B cell (primary cell): ENCODE measurements at places on chromosomes 4 and X. TPM values are rescaled to one million over a fixed set of nuclear protein-coding genes. Genes with fewer than 3 reads are reported as not detected.

- no peaks in the 10 kb centered on the region for H3K27me3 ChIP-seq
- H3K27ac ChIP-seq = no peak overlapping the region
- H3K4me1 ChIP-seq = no peaks in the 10 kb centered on the region
- H3K4me3 ChIP-seq = no peak overlapping the region
- no peaks in the 10 kb centered on the region for H3K36me3 ChIP-seq
Observed at GRCh38 chr4:77209936-77210335, 52.9 kb downstream of the CCNG2 start.

- DNase-seq = no peak
- H3K27ac ChIP-seq = peak overlapping the region; percentile 96
- peaks cover 18% of the 10 kb centered on the region for H3K36me3 ChIP-seq
- peak overlapping the region; percentile 99 for H3K4me3 ChIP-seq
- peaks cover 17% of the 10 kb centered on the region for H3K4me1 ChIP-seq
Observed at GRCh38 chr4:6641971-6642320, 1.5 kb downstream of the MRFAP1 start.

- no peaks in the 10 kb centered on the region for H3K4me1 ChIP-seq
- no peaks in the 10 kb centered on the region for H3K36me3 ChIP-seq
- no peak overlapping the region for H3K27ac ChIP-seq
- no peak overlapping the region for H3K4me3 ChIP-seq
Observed at GRCh38 chr4:106369456-106370060, 980 bp upstream of the GIMD1 start.

DNA sequence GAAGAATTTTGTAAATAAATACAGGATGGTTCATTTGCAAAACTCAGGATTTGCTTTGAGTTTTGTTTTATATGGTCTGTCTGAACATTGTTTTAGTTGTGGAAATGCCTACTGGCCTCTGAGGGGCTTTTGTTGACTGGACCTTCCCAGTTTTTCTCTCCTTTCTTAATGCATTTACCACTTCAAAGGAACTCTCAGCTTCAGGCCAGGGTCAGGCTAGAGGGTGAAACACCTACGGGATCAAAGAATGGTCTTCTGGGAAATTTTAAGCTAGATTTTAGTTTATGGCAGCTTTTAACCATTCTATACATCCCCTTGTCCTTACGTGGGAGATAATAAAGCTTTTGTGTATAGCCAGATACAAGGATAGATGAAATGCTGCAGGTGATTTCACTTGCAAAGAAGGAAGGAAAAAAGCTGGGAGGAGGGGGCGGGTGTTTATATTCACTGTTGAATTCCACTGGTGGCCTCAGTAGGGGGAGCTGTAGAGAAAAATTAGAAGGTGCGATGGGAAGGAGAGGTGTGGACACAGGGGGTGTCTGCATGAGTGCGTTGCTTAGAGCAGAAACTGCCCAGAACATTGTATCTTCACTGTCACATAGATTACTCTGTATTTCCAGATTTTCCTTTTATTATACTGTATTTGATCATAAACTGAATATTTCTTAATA, 151.8 kb downstream of the TSPAN5 start:
- no peak overlapping the region for H3K27ac ChIP-seq
- no peaks in the 10 kb centered on the region for H3K36me3 ChIP-seq
- no peaks in the 10 kb centered on the region for H3K27me3 ChIP-seq
- no peak overlapping the region for H3K4me3 ChIP-seq
- H3K4me1 ChIP-seq = no peaks in the 10 kb centered on the region
- DNase-seq = no peak

- no peaks in the 10 kb centered on the region for H3K27me3 ChIP-seq
- H3K27ac ChIP-seq = no peak overlapping the region
- no peak overlapping the region for H3K4me3 ChIP-seq
- no peak for DNase-seq
- H3K36me3 ChIP-seq = no peaks in the 10 kb centered on the region
Observed at GRCh38 chr4:141140391-141141200, 7.3 kb upstream of the RNF150 start.

GRCh38 chrX:118965395-118965794, 9.0 kb upstream of the LONRF3 start:
- H3K36me3 ChIP-seq = no peaks in the 10 kb centered on the region
- H3K27ac ChIP-seq = no peak overlapping the region

DNA sequence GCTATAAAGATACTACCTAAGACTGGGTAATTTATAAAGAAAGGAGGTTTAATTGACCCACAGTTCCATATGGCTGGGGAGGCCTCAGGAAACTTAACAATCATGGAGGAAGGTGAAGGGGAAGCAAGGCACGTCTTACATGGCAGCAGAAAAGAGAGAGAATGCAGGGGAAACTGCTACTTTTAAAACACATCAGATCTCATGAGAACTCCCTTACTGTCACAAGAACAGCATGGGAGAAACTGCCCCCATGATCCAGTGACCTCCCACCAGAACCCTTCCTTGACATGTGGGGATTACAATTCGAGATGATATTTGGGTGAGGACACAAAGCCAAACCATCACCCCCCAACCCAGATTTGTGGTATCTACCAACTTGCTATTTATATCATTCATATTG, 13.9 kb downstream of the TEX13C start:
- H3K36me3 ChIP-seq = no peaks in the 10 kb centered on the region
- no peak overlapping the region for H3K4me3 ChIP-seq
- no peaks in the 10 kb centered on the region for H3K27me3 ChIP-seq
- no peak overlapping the region for H3K27ac ChIP-seq

- H3K36me3 ChIP-seq = no peaks in the 10 kb centered on the region
- H3K27me3 ChIP-seq = no peaks in the 10 kb centered on the region
Observed at GRCh38 chrX:134684956-134685355, 26.7 kb upstream of the PLAC1 start.

- no peaks in the 10 kb centered on the region for H3K27me3 ChIP-seq
- H3K36me3 ChIP-seq = no peaks in the 10 kb centered on the region
- H3K27ac ChIP-seq = no peak overlapping the region
Observed at GRCh38 chrX:39205467-39205866, 404.2 kb downstream of the MID1IP1 start.

GRCh38 chr4:8110071-8110986, 48.3 kb downstream of the ABLIM2 start:
- H3K27ac ChIP-seq = no peak overlapping the region
- DNase-seq = peak; percentile 10
- no peak overlapping the region for H3K4me3 ChIP-seq
- no peaks in the 10 kb centered on the region for H3K4me1 ChIP-seq
- H3K27me3 ChIP-seq = no peaks in the 10 kb centered on the region

GRCh38 chrX:37662181-37662580, 23.4 kb upstream of the XK start:
- H3K27ac ChIP-seq = no peak overlapping the region
- no peaks in the 10 kb centered on the region for H3K27me3 ChIP-seq
- H3K4me1 ChIP-seq = no peaks in the 10 kb centered on the region
- no peak for DNase-seq
- H3K4me3 ChIP-seq = no peak overlapping the region
- no peaks in the 10 kb centered on the region for H3K36me3 ChIP-seq

- H3K27me3 ChIP-seq = no peaks in the 10 kb centered on the region
- H3K36me3 ChIP-seq = peaks cover 3% of the 10 kb centered on the region
- DNase-seq = peak; percentile 96
- peaks cover 55% of the 10 kb centered on the region for H3K4me1 ChIP-seq
Observed at GRCh38 chr4:1248245-1249147, at the start of gene CTBP1. CTBP1 (minus strand) TSS chr4:1249130; CDS start chr4:1241331, 7,799 bp downstream.

DNA sequence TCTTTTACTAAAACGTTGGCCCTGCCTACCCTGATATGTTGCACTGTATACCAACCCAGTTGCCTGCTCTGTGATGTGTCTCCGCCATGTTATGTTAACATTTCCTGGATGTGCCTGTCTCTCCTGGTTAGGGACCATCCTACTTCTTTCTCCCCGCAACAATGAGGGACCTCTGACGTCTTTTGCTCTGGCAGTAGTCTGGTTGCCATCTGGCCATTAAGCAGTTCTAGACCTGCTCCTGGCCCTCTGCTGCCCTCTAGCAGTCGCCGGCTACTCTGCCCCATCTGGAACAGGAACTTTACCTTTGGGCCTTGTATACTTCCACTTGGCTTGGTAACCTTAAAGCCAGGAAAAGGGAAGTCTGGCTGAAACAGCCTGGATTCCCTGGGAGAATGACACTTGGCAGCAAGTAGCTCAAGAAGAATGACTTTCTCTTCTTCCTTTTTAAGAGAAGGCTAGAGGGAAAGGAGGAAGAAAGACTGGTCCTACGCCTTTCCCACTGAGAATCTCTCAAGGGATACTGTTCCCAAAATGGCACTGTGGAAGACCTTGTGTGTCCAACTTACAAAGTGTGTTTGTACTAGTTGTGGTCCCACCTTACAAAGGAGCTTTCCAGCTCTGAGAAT, 63.5 kb downstream of the GPC3 start:
- H3K36me3 ChIP-seq = no peaks in the 10 kb centered on the region
- H3K27me3 ChIP-seq = no peaks in the 10 kb centered on the region
- peaks cover 9% of the 10 kb centered on the region for H3K4me1 ChIP-seq
- H3K4me3 ChIP-seq = no peak overlapping the region
- DNase-seq = peak; percentile 17

DNA sequence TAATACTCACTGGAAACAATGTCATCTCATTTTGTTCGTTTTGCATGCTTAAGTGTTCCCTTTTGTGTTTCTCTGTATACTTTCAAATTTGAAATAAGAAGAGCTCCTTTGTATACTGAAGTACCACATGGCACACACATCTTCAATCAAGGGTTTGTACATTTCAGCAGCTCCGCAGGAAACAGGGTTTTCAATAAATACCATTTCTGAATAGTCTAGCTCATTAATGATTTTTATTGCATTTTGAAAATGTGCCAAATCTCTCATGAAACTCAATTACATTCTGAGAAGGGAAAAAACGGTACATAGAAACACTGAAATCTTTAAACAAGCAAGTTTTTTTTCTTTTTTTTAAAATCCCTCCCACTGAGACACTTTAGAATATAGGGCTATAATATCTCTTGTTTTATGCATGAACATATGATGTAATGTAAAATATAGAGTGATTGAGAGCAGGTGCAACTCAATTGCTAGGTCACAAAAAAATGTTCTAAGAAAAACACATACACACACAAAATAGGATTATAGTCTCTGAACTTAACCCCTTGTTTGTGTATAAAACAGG, 914.2 kb upstream of the PCDH7 start:
- DNase-seq = no peak
- H3K36me3 ChIP-seq = no peaks in the 10 kb centered on the region
- no peaks in the 10 kb centered on the region for H3K4me1 ChIP-seq
- H3K27ac ChIP-seq = no peak overlapping the region
- no peaks in the 10 kb centered on the region for H3K27me3 ChIP-seq

DNA sequence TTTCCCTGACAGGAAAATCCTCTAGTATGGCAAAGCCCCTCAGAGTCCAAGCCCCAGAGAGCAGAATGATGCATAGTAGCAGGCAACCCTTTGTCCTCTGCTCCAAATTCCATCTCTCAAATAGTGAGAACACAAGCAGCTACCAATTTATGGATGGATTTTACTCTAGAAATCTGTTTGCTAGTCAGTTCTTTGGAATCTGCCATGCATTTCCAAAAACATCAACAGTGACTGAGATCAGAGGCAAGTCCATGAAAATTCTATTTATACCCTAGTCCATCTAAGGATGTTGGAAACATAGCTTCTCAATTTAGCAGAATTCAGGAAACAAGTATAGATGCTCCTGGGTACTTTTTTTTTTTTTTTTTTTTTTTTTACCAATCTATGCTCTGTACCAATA, 10.0 kb upstream of the CC2D2A start:
- H3K27me3 ChIP-seq = no peaks in the 10 kb centered on the region
- no peak for DNase-seq
- no peaks in the 10 kb centered on the region for H3K36me3 ChIP-seq
- H3K4me1 ChIP-seq = peaks cover 14% of the 10 kb centered on the region
- no peak overlapping the region for H3K4me3 ChIP-seq
- no peak overlapping the region for H3K27ac ChIP-seq

DNA sequence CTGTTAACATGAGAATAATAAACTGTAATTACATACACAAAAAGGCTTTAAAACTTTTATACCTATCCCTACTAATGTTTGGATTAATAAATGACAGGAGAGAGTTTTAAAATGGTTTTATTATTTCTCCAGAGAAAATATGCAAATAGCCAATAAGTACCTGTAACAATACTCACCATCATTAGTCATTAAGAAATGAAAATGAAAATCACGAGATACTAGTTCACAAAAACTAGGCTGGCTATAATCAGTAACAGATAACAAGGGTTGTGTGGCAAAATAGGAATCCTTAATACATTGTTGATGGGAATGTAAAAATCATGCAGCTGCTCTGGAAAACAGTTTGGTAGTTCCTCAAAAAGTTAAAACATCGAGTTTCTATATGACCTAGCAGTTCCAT, 25.2 kb upstream of the AP1AR start:
- H3K36me3 ChIP-seq = no peaks in the 10 kb centered on the region
- DNase-seq = no peak
- H3K4me1 ChIP-seq = no peaks in the 10 kb centered on the region

- no peaks in the 10 kb centered on the region for H3K36me3 ChIP-seq
- H3K27ac ChIP-seq = no peak overlapping the region
- DNase-seq = no peak
- no peaks in the 10 kb centered on the region for H3K4me1 ChIP-seq
Observed at GRCh38 chr4:78079726-78080430, 22.8 kb downstream of the FRAS1 start.

DNA sequence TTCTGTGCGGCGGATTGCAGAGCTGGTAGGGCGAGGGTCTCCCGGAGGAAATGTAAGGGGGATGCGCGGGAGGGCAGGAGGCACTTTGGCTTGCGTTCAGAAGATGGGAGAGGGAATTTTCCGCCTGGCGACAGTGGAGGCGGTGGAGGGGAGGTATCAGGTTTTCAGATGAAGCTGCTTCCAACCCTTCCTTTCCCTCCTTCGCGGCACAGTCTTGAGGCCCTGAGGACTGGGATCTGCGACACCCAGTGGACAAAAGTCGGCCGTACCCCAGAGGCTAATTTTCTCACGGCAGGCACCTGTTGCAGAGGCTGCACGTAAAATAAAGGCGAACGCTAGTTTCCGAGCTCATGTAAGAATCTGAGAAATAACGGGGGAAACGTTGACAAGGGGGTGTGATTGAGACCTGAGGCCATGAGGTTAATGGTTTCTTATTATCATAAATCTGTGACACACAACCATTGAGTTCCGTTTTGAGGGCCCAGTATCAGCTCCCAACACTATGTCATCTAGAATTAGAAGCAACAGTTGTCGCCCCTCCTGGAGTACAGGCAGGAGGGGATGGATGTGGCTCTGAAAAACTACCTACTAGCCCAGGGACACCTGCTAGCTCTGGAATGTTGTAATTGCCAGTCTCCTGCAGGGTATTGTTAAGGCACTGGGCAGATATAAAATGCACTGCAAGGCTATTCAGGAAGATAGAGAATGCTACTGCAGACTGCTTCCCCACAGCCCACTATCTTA, 1.1 kb downstream of the ZCCHC18 start:
- no peaks in the 10 kb centered on the region for H3K27me3 ChIP-seq
- H3K4me1 ChIP-seq = peaks cover 39% of the 10 kb centered on the region
- H3K36me3 ChIP-seq = no peaks in the 10 kb centered on the region
- H3K4me3 ChIP-seq = peak overlapping the region; percentile 41

GRCh38 chr4:107292979-107293378, 256.9 kb upstream of the DKK2 start:
- H3K4me3 ChIP-seq = no peak overlapping the region
- DNase-seq = no peak
- H3K27ac ChIP-seq = no peak overlapping the region
- no peaks in the 10 kb centered on the region for H3K36me3 ChIP-seq

Gene FGF13
- polyA plus RNA-seq = not detected in 2 replicates

Gene DIPK2B
- polyA plus RNA-seq = not detected in 2 replicates

Gene MORC4
- 1.1 and 2.0 TPM in 2 replicates for polyA plus RNA-seq

Gene PTCHD1
- polyA plus RNA-seq = not detected in 2 replicates

Gene CXorf65
- polyA plus RNA-seq = 24.8 and 49.6 TPM in 2 replicates

Gene APELA
- not detected in 2 replicates for polyA plus RNA-seq

Gene OTC
- polyA plus RNA-seq = not detected in 2 replicates

Gene SLC4A4
- polyA plus RNA-seq = not detected in 2 replicates

Gene TRIM75
- polyA plus RNA-seq = not detected in 2 replicates

Gene KLHL13
- 0.04 TPM in 1 of 2 replicates, not detected in the other for polyA plus RNA-seq
